A549 treated with Mapracorat at 1 μM for 4 hours (cell line): ENCODE measurements at places on chromosomes 1 and 21. TPM values are rescaled to one million over a fixed set of nuclear protein-coding genes. Genes with fewer than 3 reads are reported as not detected.

The MIS18A gene
- total RNA-seq: 12.7 to 15.8 TPM (median 14.7 TPM) in 5 replicates

The PLEKHA6 gene
- total RNA-seq: 23.4 to 33.5 TPM (median 30.9 TPM) in 5 replicates

The SETSIP gene
- 0.22 TPM in 1 of 5 replicates, not detected in the others for total RNA-seq

The PAQR7 gene
- total RNA-seq: 6.0 to 7.9 TPM (median 7.7 TPM) in 5 replicates

The MYOG gene
- total RNA-seq: not detected in 5 replicates

The TTC22 gene
- total RNA-seq: not detected in 5 replicates

The HSD3B1 gene
- 0.27 TPM in 1 of 5 replicates, not detected in the others for total RNA-seq

The TSPAN2 gene
- 0.94 to 1.5 TPM (median 1.1 TPM) in 5 replicates for total RNA-seq

The DPYD gene
- 1.5 to 2.5 TPM (median 2.0 TPM) in 5 replicates for total RNA-seq

The DCST1 gene
- total RNA-seq: not detected in 5 replicates

The CELA3B gene
- not detected in 5 replicates for total RNA-seq

The PRSS38 gene
- not detected in 5 replicates for total RNA-seq

The OR2L2 gene
- total RNA-seq: not detected in 5 replicates

The OR10J1 gene
- total RNA-seq: not detected in 5 replicates

The LDLRAD2 gene
- 0.02 to 0.17 TPM (median 0.07 TPM) in 4 of 5 replicates, not detected in the other for total RNA-seq
